ENCODE measurements at places on chromosomes 6 and 20.

GRCh38 chr6:166335378-166336302 is 6.7 kb downstream of the SFT2D1 start:
- no peak for DNase-seq

DNA sequence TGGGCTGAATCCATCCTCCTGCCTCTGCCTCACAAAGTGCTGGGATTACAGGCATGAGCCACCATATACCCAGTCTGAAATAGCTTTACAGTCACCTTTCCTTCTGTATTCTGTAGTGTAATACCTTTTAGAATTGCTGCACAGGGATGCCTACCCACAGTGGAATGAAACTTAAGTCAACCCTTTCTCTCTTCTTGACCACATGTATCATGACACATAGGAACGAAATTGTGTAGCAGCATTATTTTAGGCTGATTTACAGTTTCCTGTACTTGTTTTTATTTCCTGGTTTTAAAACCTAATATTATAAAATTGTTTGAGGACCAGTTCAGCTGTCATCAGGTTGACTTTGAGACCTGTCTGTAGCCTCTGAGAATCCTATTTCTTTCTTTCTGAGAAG is 297.8 kb downstream of the ZFAND3 start:
- DNase-seq, result no peak

- DNase-seq, result no peak
Observed at GRCh38 chr20:38883081-38883980, 42.9 kb upstream of the FAM83D start.

DNA sequence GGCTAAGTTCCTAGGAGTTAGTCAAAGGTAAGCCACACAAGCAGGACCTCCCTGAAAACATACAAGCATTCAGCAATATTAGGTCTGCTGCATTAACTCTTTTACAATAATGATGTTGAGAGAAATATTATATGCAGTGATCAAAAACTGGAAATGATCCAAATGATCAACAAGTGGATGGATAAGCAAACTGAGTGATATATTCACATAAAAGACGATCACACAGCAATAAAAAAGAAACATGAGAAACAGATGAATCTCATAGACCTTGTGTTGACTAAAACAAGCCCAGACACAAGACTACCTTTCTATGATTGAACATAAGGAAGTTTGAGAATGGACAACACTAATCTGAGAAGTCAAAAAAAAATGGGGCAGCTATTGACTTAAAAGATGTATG is 39.9 kb downstream of the LMBRD1 start:
- DNase-seq, result no peak

GRCh38 chr6:1267790-1268762 is 43.8 kb upstream of the FOXQ1 start:
- no peak for DNase-seq

GRCh38 chr6:159813781-159814180 is 13.7 kb downstream of the PNLDC1 start:
- DNase-seq, result no peak

DNA sequence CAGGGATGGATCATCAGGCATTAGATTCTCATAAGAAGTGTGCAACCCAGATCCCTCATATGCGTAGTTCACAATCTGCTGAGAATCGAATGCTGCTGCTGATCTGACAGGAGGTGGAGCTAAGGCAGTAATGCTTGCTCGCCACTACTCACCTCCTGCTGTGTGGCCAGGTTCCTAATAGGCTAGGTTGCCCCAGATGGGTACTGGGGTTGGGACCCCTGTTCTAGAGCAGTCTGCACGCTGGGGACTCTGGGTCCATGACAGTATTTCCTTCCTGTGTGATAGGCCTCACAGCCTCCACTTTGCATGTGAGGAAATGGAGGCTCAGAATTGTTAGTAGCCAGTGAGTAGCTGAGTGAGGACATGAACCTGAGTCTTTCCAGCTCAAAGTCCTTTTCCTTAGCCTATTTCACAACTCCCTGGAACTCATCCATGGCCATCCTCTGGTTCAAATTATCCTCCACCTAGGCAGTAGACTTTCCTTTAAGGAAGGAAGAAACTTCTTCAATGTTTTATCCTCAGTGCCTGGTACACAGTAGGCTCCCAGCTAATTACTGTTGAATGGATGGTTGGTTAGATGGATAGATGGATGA is 117.2 kb downstream of the SYCP2 start:
- no peak for DNase-seq

- DNase-seq, result no peak
Observed at GRCh38 chr6:3290149-3290930, 31.6 kb downstream of the PSMG4 start.
